Myometrial cell (primary cell): ENCODE measurements at places on chromosomes 5 and 9. TPM values are rescaled to one million over a fixed set of nuclear protein-coding genes. Genes with fewer than 3 reads are reported as not detected.

Gene CXCL14
- total RNA-seq = 0.29 TPM in 1 of 2 replicates, not detected in the other

Gene HAVCR2
- total RNA-seq = not detected in 2 replicates

Gene SPARC
- 1,768 and 1,842 TPM in 2 replicates for total RNA-seq

Gene GNA14
- not detected in 2 replicates for total RNA-seq

Gene ELOVL7
- not detected in 2 replicates for total RNA-seq

Gene PSAT1
- total RNA-seq = 161 and 162 TPM in 2 replicates

Gene WDR41
- total RNA-seq = 102 and 107 TPM in 2 replicates
